ENCODE measurements at places on chromosomes 11 and 22. TPM values are rescaled to one million over a fixed set of nuclear protein-coding genes. Genes with fewer than 3 reads are reported as not detected.

Gene CD44
- 190 TPM for total RNA-seq

Gene OR52I1
- total RNA-seq = not detected

Gene RIMBP3C
- 0.35 TPM for total RNA-seq

- DNase-seq = no peak
Observed at GRCh38 chr11:14614091-14614622, 29.4 kb upstream of the PDE3B start.

DNA sequence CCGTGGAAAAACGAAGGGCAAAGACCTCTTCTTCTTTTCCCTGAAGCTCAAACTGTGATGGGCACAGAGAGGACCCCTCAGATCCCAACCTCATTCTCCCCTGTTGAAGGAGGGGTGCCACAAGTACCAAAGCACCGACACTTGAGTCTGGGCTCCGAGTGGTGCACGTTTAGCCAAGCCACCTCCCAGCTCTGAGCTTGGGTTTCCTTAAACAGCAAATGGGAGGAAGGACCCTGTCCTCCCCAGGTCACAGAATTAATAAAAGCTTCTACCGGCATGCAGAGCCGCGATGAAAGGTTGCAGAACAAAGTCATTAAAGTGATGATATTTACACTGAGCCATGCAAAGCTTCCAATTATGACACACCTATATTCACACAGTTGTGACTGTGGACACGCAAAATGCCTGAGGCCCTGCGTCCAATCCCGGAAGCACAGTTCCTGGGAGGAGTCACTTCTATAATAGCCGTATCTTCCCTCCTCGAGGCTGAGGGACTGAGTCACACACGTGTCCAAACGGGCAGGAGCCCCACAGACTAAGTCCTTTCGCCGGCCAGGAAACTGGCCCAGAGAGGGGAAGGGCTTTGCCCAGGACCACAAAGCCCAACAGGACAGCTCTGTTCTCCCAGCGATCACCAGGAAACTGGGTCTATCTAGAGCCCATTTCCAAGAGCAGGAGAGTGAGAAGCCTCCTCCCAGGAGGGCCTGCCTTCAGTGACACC lies 922 bp upstream of the CSNK1E start:
- peak; percentile 95 for DNase-seq

DNA sequence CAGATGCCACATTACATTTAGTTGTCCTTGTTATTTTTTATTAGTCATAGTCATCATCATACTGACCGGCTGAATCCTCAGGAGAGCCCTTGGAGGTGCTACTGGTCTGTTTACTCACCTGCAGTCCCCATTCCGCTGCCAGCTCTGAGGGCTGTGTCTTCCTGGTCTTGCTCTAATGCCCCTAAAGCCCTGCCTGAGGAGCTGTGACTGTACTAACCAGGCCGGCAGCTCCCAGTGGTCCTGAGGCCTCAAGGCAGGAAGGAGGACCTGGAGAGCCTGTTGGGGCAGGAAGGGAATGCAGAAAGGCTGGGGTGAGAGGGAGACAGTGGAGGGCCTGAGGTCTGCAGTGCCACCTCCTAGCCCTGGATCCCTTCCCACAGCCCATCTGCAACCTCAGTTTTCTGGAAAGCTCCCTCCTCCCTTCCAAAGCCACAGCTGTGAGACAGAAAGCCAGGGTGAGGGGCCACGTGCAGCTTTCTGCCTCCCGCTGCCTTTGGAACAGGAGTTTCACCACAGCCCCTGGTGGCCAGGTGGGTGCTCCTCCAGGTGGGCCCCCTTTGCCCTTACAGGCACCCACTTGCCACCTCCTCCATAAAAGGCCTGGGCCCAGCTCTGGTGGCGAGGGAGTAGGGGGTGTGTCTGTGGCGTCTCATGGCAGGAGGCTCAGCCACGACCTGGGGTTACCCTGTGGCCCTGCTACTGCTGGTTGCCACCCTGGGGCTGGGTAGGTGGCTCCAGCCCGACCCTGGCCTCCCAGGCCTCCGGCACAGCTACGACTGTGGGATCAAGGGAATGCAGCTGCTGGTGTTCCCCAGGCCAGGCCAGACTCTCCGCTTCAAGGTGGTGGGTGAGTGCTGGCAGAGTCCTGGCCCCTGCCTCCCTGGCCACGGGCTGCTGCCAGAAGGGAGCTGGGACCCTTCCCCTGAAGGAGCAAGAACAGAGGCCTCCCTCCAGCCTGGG lies at the start of gene ZP1:
Gene ZP1 (plus strand): TSS at position 632 of the 960 bp plus-strand sequence. CDS start 20 bp downstream, at position 652.
- no peak for DNase-seq

DNA sequence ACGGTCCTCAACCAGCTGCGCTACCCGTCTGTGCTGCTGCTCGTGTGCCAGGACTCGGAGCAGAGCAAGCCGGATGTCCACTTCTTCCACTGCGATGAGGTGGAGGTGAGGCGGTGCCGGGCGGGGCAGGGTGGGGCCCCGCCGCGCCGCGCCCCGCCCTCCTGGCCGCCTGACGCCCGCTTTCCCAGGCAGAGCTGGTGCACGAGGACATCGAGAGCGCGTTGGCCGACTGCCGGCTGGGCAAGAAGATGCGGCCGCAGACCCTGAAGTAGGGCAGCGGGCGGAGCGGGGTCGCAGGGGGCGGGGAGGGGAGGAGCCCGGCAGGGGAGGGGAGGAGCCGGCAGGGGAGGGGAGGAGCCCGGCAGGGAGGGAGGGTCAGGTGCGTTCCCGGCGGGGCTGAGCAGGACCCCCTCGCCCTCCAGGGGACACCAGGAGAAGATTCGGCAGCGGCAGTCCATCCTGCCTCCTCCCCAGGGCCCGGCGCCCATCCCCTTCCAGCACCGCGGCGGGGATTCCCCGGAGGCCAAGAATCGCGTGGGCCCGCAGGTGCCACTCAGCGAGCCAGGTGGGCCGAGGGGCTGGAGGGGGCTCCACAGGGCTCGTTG lies 14.7 kb downstream of the EPS8L2 start:
- no peak for DNase-seq

- no peak for DNase-seq
Observed at GRCh38 chr11:133977067-133977677, 20.4 kb upstream of the IGSF9B start.

DNA sequence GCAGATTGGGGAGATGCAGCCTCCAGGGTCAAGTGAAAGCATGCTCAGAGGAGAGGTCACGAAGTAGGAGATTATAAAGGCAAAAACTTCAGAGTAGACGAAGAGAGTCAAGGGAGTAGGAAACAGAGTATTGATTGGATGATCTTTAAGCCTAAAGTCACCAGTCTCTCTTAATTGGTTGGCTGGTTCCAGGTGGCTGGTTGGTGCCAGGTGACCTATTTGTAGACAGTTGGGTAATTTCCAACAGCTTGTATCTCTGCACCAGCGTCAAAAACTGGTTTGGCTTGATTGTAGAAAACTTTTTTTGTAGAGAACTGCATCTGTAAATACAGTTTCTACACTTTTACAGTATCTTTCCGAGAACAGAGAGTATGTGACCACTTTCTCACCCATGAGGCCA lies 75.7 kb upstream of the CCDC90B start:
- DNase-seq = no peak

- DNase-seq = no peak
Observed at GRCh38 chr11:44651535-44652155, 75.1 kb upstream of the TSPAN18 start.

- no peak for DNase-seq
Observed at GRCh38 chr11:121067026-121067425, 34.0 kb upstream of the TECTA start.

Measured in HT1080 (cell line).